ENCODE measurements at places on chromosomes 5 and 9.

DNA sequence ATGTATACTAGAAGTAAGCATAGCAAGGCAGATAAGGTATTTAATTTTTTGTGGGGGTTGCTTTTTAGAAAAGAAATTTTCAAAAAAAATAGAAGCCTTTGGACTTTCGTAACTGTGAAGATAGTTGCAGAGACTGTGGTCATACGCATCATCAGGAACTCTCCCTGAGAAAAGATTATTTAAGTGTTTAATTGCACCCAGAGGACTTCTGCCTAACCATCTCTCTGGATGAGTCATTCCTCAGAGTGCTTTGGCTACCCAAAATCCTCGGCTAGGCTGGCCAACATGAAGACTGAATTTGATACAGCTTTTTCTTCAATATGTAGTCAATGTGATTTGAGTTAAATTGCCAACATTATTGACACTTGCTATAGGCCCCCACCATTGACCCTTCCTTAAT, 296.4 kb downstream of the TLR4 start:
- no peak for DNase-seq

DNA sequence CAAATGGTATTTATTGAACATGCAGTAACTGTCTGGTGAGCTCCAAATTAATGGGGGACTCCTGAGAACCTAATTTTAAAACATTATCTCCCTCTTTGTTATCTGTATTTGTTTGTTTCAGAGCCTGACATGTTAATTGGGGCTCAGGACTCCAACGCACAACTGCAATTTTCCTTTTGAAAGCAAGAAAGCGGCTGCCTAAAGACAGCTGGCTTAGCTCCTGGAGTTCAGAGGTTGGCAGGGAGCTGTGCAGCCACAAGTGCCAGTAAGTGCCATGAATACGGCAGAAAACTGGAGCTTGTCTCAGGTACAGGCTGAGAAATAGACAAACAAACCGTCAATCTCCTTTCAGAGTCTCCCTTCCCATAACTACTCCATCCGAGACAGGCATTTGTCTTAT, 80.9 kb downstream of the PPP2R2B start:
- no peak for DNase-seq

- no peak for DNase-seq
Measured at GRCh38 chr5:6108540-6108848, 269.9 kb downstream of the MED10 start.

DNA sequence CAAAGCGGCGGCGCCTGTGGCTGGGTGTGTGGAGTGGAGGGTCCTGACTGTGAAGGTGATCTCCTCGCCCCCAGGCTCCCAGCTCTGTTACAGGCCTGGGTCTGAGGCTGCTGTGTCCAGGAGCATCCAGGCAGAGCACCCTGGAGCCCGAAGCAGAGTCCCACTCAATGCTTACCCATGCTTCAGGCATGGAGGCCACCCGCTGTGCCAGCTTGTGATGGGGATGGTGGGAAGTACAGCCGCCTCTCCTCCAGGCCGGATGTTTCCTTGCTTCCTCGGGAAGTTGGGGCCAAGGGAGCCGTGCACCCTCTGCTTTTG, 255.9 kb upstream of the IRX1 start:
- no peak for DNase-seq

- no peak for DNase-seq
Measured at GRCh38 chr5:28215091-28215490, 1176.7 kb upstream of the CDH9 start.

- DNase-seq = no peak
Measured at GRCh38 chr9:34380034-34380510, 3.4 kb upstream of the MYORG start.

DNA sequence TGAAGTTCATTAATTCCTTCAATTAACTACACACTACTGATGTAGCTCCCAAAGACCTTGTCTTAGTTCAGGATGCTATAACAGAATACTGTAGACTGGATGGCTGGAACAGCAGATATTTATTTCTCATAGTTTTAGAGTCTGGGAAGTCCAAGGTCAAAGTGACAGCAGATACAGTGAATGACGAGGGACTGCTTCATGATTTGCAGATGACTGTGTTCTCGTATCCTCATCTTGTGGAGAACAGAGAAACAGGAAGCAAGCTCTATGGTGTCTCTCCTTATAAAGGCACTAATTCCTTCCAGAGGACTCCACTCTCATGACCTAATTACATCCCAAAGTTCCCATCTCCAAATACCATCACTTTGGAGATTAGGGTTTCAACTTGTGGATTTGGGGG, 65.6 kb upstream of the MAP1B start:
- no peak for DNase-seq

Data from AG08395 (cell line).